ENCODE measurements at places on chromosomes 4 and X.
A peak's percentile ranks its signal among the peaks of the same experiment; 100 is the strongest.

DNA sequence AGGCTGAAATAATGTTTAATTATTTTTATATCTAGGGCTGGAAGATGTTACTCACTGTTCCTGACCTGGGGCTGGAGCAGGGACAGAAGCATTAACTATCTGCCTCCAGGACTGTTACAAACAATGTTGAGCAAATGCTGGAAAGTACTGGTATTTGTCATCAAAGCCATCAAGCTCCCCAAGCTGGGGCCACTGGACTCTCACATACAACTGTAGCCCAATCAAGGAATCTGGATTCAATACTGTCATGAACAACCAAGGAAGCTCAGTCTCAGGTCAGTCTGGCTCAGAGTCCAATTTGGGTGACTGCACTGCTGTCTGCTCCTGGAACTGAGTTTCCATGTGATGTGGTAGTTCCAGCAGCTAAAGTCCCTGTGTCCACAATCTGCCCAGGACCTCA, 50.4 kb downstream of the APOO start:
- no peak for DNase-seq

DNA sequence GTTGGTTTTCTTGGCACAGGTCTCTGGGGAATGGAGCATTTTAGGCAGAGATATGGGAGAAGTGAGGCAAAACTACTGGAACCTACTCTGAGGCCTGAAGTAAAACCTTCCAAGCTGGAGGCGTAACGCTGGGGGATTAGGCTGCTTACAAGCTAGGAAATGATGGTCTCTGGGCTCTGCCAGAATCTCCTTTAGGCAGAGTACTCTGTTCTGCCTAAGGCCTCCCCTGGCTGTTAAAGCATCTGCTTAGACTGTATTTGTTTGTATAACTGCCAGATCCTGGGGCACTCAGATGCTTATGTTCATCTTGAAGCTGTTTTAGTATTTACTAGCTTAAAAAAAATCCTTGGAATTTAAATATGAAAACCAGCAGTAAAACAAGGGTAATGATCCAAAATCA, 822.2 kb downstream of the RPA4 start:
- DNase-seq, result no peak

DNA sequence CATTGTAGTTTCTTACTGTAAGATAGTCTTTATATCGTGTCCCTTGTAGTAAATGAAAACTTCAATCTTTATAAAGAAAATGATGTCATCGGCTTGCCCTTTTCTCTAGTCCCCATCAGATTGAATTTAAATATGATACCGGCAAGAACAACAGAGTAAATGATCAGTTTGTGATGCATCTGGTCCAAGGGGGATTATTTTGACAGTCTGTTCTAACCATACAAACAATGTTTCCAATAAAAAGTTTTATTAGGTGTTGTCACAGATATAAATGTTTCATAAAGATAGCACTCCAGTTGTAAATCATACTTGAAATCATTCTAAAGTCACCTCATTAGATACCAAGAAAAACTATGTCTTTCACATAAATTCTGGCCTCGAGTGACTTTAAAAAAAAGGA, 72.3 kb downstream of the SLC9A6 start:
- DNase-seq, result no peak

- DNase-seq, result no peak
Observed at GRCh38 chr4:82642331-82642730, 80.5 kb upstream of the TMEM150C start.

GRCh38 chr4:138251938-138252337, 9.8 kb upstream of the SLC7A11 start:
- DNase-seq, result no peak

DNA sequence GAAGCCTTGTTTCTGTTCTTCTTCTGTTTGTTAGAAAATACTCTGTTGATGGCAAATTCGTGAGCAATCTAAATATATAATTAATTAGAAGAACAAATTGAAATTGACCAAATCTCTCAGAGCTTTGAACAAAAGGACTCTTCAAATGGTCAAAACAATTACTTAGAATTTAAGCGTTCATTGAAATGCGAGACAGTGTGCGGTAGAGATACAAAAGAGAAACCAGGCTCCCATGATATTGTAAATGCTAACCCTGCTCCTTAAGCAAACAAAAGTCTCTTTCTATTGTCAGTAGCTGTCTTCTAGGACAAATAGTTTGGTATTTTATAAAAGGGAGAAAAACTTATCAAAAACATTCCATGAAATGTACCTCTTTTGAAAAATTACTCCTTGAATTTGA, 453.4 kb upstream of the MAGEB2 start:
- DNase-seq, result no peak

GRCh38 chrX:41308884-41309647, 24.9 kb upstream of the DDX3X start:
- DNase-seq, result no peak

DNA sequence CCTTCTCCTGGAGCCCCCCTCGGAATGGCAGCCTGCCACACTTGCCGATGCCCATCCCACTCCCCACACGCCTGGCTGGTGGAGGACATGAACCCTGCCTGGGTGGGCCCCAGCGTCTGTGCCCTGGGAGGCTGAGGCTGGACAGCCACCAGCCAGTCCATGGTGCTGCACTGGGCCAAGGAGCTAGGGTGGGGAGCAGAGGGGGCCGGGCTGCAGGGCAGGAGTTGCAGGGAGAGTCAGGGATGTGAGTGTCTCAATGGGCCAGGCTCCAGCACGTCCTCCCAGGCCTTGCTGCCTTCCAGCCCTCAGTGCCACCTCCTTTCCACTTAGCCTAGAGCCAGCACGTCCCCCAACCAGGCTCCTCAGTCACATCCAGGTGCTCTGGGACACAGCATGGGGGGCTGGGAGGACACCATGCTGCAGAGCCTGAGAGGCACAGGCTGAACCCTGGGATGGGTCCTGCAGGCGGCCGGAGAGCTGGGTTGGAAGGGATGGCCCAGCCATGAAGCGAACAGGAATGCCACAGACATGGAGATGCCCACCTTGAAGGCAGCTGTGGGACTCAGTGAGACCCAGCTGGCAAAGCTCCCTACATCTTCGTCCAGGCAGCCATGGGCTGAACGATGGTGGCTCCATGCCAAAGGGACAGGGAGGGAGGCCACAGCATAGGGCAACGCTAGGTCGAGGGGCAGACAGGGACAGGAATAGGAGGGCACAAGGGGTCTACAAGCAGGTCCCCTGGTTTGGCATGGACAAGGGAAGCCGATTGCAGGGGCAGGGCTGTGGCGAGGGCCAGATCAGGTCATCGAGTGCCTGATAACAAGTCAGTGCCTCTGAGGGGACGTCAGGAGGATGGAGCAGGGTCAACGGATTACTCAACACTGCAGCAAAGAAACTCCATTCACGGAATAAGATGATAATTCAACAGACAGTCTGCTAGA, 30.1 kb upstream of the MXD4 start:
- DNase-seq, result no peak

GRCh38 chrX:97682991-97683840, 799.5 kb downstream of the RPA4 start:
- no peak for DNase-seq

DNA sequence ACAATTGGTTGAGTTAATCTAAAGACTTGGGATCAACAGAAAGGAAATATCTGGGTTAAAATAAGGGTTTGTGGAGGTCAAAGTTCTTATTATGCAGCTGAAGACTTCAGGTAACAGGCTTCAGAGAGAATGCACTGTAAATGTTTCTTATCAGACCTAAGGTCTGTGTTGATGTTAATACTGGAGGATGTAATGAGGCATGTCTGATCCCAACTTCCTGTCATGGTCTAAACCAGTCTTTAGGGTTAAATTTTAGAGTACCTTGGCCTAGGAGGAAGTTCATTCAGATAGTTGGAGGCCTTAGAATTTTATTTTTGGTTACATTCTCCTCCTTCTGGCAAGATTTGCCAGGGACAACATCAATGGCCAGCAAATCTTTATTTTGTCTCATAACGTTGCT, 72.1 kb upstream of the GC start:
- no peak for DNase-seq

DNA sequence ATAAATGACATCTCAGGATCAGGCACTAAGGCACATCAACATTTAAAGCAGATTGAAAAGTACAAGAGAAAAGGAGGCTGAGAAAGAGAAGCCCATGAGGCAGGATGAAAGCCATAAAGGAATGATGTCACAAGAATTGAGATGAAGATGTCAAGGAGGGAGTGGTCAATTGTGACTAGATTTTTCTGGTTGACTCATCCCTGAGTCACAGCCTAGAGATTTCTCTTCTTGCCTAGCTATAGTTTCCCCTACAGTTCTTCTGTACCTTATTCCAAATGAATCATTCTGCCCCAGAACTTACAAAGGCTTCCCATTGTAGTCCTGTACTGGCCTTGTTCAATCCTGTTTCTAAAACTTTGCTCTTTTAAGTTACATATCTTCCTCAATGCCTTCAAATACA, 3.4 kb upstream of the USP53 start:
- peak; percentile 1 for DNase-seq

GRCh38 chrX:31265383-31265782, 193.5 kb upstream of the FTHL17 start:
- DNase-seq, result no peak

DNA sequence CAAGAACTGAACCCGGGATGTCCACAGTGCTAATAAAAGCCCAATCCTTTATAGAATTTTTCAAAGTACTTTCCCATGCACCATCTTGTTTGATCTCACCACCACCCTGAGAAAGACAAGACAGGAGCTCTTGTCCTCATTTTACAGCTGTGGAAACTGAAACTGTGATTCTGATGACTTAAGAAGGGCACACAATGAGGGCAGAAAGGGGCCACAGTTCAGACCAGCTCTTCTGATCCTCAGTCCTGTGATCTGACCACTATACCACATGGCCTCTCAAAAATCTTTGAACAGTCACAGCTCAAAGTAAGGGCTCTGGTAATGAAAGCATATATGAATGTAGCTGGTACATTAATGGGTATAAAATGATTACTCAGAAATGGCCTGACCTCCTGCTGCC, 127.3 kb upstream of the CPEB2 start:
- no peak for DNase-seq

DNA sequence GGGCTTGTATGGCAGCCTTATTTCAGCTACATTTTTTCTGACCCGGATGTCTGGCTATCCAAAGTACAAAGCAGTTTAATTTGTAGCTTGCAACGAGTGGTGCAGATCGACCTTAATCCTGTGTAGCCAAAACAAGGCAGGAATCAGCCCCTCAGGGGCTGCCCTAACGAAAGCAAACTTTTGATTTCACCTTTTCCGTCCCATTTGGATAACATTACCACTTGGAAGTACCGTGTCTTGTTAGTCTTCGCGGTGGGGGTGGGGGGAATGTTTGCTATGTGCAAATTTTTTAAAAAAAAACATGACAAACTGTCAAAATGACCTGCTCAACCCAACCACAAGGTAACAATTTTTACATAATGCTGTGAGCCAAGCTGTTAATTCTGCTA, 766 bp upstream of the DNAJB14 start:
- DNase-seq, result no peak

DNA sequence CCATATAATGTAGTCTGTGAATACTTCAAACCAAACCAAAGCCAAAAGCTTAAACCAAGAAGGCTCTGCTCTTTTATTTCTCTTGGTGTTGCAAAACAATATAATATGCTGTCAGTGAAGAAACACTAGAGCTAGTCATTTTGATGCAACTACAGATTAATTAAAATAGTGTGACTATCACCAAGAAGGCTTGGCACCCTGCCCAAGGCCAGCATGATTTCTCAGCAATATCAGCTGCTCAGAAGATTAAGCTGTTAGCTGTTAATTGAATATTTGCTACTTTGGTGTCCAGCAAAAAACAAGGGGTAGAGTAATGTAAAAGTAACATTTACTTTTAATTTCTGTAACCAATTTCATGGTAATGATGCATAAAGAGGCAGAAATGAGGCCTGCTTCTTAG, 104.9 kb upstream of the PRPS2 start:
- no peak for DNase-seq

DNA sequence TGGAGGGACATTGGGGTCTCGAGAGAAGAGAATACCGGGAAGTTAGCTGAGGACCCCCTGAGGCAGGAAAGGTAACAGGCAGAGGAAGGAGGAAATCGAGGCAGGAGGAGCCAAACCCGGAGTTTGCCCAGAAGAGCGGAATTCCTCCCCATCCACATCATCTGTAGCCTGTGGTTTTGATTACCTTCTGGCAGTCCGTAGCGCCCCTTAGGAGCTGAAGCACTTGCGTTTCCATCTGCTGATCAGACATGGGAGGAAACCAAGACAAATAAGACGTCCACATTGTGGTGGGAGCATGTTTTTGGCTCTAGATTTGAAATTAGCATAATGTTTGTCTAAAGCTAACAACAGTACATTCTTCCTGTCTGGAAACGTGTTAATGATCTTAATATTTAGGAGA, 26.8 kb upstream of the HMX1 start:
- DNase-seq, result no peak

- no peak for DNase-seq
Observed at GRCh38 chr4:178198691-178199090, 756.5 kb upstream of the AGA start.

- DNase-seq, result no peak
Observed at GRCh38 chr4:14880805-14881204, 121.5 kb upstream of the CPEB2 start.

DNA sequence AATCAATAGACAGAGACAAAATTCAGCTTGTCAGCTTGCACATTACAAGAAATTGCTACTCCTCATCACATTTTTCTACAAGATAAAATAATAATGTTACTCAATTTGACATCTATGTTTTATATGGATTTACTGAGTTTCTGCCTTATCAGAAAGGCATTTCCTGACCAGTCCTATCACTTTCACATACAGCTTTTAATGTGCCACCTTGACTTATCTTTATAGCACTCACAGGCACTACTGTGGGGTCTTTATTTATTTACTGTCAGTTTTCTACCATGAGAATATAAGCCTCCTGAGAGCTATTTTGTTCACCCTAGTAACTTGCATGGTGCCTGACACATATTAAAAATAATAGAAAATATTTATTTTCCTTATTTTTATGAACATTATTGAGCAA, 6.0 kb downstream of the NDST4 start:
- no peak for DNase-seq

- no peak for DNase-seq
Observed at GRCh38 chrX:107731831-107732502, 43.6 kb downstream of the TSC22D3 start.

DNA sequence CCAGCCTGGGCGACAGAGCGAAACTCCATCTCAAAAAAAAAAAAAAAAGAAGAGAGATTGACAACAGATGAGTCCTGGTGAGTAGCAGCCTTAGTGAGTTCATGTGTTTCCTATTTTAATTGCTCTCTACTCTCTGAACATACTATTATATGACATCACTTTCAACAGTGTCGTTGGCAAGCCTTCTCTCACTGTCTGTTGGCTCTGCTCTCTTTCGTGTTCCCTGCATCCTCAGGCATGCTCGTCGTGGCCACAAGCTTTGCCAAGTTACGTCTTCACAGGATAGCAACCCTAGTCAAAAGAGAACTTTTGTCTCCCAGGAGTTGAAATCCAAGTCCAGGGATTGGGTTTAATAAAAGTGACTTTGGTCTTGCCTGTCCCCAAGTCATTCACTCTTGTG, 117.1 kb upstream of the EGFL6 start:
- DNase-seq, result no peak

- DNase-seq, result no peak
Observed at GRCh38 chr4:143360838-143361625, 24.4 kb downstream of the GAB1 start.

Measured in activated CD4-positive, CD25-positive, alpha-beta regulatory T cell (primary cell).